ENCODE measurements at places on chromosomes 11 and 22.
A peak's percentile ranks its signal among the peaks of the same experiment; 100 is the strongest.

DNA sequence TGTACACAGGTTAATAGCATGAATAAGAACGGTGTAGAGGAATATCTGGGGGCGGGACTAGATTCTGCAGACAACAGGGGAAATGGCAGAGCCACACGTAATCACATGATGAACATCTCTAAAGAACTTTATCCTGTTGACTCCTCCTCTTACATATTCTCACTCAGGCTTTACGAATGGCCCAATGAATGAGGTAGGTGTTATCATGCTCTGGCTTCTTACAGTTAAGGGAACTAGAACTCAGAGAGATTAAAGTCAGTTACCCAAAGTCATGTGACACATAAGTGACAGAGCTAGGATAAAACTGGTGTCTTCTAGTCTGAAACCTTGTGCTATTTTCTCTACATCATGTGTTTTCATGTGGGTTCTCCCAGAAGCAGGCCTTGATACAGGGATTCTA, 49.0 kb upstream of the BMAL1 start:
- peak; percentile 30 for DNase-seq

GRCh38 chr11:17641792-17642350, 77.5 kb upstream of the MYOD1 start:
- DNase-seq: no peak

- DNase-seq: peak; percentile 91
Measured at GRCh38 chr11:72069787-72070251, 10.5 kb downstream of the NUMA1 start.

DNA sequence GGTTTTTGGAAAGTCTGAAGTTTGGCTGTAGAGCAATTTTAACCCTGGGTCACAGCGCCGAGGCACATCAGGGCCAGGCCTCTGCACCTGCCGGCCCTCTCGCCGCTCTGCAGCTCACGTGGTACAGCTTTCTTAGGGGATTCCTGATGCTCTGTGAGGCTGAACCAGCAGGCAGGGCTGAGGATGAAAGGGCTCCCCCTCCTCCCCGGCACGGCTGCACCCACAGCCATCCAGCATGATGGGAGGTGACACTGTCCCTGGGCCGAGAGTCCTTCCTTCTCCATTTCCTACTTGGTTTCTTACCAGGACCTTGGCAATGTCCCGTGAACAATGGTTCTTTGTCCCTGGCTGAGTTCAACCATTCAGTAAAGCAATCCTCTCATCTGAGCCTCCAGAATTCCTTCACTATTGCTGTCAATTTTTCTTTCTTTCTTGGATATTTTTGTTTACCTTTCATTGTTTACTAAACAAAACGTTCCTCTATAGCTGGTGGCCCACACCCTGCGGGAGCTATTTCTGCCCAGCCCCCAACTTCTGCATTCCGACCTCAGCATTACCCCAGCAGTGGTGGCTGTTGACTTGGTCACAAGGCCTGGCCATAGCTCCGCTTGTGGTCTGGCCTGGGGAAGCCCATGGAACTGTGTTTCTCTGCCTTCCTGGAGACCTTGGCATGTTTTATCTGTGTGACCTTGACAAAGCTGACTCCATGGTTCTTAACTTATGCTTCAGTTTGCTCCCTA, 172.8 kb upstream of the B3GAT1 start:
- DNase-seq: peak; percentile 63

DNA sequence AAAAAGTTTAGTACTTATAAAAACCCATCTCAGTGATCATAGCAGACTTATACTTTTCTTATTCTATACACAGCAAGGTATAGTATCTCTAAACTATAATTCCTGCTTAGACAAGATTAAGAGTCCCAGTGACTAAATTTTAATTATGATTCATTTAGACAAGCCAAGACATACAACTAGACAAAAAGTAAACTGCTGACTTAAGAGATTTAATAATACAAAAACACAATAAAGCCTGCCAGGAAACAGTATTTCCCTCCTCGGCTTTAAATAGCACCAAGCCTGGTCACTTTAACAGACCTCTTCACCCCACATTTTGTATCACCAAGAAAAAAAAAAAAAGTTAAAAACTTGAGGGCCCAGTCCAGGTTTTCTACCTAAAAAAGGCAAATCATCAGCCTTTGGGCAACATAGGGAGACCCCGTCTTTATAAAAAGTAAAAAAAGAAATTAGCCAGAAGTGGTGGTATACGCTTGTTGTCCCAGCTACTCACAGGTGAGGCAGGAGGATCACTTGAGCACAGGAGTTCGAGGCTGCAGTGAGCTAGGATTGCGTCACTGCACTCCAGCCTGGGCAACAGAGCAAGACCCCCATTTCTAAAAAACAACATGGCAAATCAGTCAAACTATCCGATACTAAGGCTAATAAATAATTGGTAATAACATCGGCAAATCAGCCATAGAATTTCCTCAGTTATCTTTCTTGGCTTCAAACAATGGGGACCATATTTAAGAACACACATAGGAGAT, 53.8 kb downstream of the SIK3 start:
- no peak for DNase-seq
